ENCODE measurements at places on chromosomes 6 and 20.

DNA sequence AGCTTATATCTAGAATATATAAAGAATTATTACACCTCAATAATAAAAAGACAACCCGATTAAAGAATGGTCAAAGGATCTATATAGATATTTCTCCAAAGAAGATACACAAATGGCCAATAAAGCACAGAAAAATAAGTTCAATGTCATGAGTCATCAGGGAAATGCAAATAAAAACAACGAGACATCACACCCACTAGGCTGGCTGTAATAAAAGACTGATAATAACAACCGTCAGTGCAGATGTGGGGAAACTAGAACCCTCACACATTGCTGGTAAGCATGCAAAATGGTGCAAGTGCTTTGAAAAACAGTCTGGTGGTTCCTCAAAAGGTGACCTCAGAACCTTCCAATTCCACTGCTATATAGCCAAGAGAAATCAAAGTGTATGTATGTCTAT lies 33.0 kb downstream of the TBX18 start:
- DNase-seq, result no peak

DNA sequence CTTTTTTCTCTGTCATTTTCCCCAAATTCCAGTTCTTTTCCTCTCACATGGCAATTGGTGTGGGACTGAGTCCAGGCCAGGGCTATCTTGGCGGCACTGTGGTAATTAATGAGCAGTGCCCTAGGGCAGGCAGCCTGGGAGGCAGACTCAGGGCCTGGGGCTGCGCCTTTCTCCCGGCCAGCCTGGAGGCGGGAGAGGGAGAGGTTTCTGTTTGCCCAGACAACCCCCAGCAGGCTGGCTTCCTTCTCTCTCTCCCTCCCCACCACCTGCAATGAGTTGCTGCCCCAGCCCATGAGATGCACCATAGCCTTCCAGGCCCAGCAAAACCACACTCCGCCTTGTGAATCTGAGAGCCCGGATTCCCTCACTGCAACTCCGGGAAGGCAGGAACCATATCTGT lies 15.1 kb upstream of the CCDC167 start:
- DNase-seq, result no peak

DNA sequence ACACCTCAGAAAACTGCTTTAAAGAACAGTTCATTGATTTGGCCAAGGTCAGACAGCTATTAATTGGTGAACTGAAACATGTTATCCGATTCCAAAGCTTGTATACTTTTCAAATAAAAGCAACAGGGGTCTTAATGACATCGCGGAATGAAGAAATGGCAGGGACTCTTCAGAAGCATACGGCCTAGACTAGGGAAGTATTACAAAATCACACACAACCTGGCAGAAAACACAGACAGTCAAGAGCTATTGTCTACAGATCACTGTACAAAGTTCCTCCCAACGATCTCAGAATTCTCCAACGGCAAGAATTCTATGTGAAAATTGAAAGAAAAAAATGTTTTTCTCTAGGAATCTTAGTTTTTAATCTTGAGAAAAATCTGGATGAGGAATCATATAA lies 105.5 kb downstream of the PTPRK start:
- no peak for DNase-seq

GRCh38 chr6:168072261-168072660 lies 6.8 kb downstream of the FRMD1 start:
- DNase-seq, result no peak

DNA sequence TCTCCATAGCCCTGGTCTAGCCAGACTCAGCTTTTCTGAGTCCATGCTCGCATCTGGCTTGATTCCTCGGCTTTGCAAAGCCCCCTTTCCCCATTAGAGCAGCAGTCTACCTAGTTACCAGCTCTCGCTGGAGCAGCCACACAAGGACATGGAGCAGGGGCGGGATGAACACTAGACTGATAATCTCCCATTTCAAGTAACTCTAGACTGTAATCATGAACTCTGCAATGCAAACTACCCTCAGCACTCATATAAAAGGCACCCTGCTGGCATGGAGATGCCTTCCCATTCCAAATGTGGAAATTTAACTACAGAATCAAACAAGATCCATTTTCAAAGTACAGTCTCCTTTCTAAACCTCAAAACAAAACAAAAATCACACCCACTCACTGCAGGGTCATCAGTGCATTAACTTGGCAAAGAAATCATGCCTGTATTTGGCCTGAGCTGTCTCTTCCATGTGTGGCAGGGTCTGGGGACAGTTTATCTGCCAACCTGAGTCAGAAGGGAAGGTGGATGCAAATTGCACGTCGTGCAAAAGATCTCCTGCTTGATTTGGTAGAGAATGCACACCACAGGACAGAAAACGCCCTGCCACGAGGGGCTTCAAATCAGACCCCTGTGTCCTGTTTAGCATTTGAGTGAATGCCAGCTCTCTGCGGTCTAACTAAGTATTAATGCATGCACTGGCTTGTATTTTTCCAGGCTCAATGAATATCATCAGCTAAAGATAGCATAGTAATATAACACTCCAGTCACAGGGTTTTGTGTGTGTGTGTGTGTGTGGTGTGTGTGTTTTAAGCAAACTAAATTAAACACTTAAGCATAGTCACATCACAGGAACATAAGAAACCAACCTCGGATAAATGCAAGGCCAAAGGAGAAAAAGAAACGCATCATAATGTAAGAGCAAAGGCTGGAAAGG lies 85.3 kb downstream of the MYLK4 start:
- no peak for DNase-seq

DNA sequence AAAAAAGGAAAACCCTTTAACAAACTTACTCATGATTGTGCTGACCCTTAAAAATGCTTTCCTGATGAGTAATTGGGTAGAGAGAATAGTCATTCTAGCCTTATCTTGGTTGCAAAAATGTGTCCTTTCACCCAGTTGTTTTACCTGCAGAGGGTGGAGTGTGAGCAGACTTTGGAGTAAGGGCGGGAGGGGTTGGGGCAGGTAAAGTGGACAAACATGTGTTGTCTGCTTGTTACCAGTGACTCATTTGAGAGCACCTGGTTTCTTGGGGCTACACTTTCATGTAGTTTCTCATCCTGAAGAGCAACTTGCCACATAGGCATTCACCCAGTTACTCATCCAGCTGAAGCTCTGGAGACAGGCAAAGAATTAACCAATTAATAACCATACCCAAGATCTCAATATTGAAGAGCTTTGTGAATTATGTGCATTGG lies 121.1 kb downstream of the TNFRSF21 start:
- no peak for DNase-seq

DNA sequence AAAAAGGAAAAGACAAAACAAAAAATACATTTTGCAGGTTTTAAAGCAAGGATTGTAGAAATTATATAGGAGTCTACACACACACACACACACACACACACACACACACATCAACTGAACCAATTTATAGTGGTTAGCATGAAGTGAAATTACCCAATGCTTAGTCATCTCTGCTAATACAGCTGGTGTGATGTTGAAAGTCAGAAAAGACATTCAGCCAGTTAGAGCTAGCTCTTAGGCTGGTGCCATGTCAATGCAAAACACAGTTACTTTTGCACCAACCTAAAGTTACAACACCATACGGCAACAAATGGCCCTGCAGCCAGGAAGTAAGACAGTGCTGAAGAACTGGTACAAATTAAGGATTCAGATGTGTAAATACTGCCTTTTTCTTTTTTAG lies 15.2 kb downstream of the FAM210B start:
- DNase-seq, result no peak

DNA sequence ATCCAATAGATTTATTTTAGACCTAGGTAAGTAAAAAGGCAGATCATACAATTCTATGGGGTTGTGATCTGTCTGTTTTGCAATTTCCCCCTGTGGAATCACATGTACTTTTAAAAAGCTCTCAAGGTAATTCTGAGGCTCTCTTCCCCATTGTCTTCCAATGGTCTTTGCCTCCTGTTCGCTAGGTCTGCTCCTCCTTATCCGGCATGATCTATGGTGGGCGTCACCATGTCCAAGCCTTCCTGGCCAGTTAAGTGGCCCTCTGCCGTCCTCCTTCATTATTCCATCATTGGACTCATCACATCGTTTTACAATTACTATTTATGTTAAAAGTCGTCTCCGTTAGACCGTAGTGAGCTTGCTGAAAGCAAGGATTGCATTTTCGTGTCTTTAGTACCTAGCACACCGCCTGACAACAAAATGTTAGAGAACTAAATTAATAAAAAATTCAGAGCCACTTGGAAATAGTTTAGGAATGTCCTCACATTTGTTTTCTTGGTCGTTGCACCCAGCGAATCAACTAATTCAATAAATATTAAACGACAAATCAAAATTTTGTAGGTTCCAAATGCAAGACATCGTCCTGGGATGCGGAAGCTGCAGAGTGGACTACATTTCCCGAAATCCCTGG lies 2.2 kb upstream of the STXBP5 start:
- no peak for DNase-seq

DNA sequence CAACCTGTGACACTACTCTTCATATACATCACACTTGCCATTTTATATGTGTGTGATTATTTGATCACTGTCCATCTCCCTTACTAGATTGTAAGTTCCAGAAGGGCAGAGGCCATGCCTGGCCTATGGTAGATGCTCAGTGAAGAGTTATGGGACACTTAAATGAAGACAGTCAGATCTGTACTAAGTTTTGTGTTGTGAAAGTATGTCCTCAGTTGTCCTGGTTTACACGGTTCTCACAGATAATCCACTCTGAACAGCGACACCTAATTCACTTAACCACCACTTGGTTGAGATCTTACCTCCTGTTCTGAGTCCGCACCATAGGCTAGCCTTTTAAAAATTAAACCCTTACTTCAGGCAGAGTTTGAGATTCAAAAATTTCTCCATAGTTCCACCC lies 434.1 kb upstream of the SOX4 start:
- no peak for DNase-seq

- no peak for DNase-seq
Measured at GRCh38 chr6:90098627-90099026, 198.0 kb downstream of the BACH2 start.

GRCh38 chr6:155454008-155454407 lies 1.6 kb downstream of the NOX3 start:
- DNase-seq, result no peak

GRCh38 chr6:145367149-145367548 lies 368.2 kb downstream of the EPM2A start:
- DNase-seq, result no peak

DNA sequence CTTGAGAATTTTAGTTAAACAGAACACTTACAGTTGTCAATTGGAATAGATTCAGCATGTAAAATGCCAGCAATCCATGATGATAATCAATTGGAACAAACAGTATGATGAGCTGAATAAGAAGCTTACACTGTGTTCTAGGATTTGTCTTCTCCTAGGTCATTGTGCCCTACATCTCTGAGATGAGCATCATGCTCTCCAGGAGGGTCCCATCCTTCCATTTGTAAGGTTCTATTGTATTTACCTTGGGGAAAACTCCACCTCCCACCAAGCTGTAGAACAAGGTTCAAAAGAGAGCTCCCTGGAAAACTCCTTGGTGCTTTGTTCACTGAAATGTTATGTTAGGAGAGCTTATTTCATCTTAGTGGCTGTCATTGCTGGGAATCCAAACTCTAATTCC lies 60.8 kb downstream of the OR2B2 start:
- DNase-seq, result no peak

- no peak for DNase-seq
Measured at GRCh38 chr6:139354189-139354588, 20.3 kb downstream of the CITED2 start.

- peak; percentile 76 for DNase-seq
Measured at GRCh38 chr6:26103770-26104456, 16.7 kb downstream of the HFE start.

DNA sequence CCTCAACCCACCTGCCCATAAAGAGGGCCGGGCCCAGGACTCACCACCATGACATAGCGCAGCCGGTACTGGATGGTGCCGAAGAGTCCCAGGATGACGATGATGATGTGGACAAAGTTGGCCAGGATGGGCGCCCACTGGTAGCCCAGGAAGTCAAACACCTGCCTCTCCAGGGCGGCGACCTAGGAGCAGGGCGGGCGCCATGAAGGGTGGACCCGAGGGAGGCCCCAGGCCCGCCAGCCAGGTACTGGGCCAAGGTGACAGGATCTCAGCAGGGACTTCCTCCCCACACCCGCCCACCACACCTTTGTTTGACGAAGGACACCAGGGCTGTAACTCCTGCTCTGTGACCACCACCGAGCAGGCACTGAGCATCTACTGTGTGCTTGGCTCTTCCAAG lies 4.4 kb downstream of the NKAIN4 start:
- DNase-seq, result no peak

- no peak for DNase-seq
Measured at GRCh38 chr6:6052216-6052615, 45.5 kb upstream of the NRN1 start.

GRCh38 chr6:106731144-106731842 lies 101.9 kb downstream of the QRSL1 start:
- DNase-seq, result no peak

GRCh38 chr20:45927071-45927878 lies 7.2 kb upstream of the PCIF1 start:
- no peak for DNase-seq

DNA sequence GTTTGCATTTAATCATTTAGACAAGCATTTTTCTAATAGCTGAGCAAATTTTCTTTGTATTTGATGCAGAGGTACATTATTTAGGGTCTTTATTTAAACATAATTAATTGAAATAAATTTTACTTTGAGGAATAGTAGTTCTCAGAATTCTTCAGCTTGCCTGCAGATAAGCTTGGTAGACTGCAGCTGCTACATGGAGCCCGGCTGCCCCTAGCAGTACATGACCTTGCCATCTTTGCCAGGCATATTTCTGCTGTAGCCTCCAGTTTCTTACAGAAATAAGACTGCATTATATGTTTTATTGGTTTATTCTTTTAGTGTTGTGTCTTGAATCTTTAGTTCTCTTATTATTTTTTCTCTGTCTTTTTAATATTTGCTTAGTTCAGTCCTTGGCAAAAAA lies 396.8 kb downstream of the QKI start:
- no peak for DNase-seq

- no peak for DNase-seq
Measured at GRCh38 chr6:143844006-143844405, 868 bp downstream of the LTV1 start.

DNA sequence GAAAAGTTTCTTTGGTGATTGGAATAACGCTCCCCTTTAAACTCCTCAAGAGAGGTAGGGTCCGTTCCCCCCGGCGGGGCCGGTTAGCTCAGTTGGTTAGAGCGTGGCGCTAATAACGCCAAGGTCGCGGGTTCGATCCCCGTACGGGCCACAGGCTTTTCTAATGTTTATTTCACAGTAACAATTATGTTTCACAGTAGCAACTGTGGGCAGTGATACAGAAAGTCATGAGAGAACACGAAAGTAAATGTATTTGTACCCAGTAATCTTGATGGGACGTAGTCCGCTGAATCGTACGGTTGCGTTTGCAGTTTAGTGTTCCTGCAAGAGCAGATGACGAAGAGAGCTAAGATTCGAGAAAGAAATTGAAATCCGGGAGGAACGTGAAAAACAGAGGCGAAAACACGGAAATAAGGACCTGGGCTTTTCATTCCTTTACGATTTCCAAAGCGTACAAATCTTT lies 505.5 kb downstream of the PRIM2 start:
- no peak for DNase-seq

- no peak for DNase-seq
Measured at GRCh38 chr6:87798393-87799278, 96.6 kb upstream of the AKIRIN2 start.

Data from frontal cortex (tissue), 4 donors.